Activated B cell treated with CpG ODN at 0.5 μM for 24 hours (primary cell): ENCODE measurements at places on chromosomes 6 and 20. TPM values are rescaled to one million over a fixed set of nuclear protein-coding genes. Genes with fewer than 3 reads are reported as not detected.

DEK gene
- 80.8 and 81.9 TPM in 2 replicates for total RNA-seq

- no peak for DNase-seq
Observed at GRCh38 chr6:100613656-100614055, 148.9 kb upstream of the SIM1 start.

PTCRA gene
- total RNA-seq, result not detected in 2 replicates

C6orf52 gene
- 1.0 and 1.6 TPM in 2 replicates for total RNA-seq

DNA sequence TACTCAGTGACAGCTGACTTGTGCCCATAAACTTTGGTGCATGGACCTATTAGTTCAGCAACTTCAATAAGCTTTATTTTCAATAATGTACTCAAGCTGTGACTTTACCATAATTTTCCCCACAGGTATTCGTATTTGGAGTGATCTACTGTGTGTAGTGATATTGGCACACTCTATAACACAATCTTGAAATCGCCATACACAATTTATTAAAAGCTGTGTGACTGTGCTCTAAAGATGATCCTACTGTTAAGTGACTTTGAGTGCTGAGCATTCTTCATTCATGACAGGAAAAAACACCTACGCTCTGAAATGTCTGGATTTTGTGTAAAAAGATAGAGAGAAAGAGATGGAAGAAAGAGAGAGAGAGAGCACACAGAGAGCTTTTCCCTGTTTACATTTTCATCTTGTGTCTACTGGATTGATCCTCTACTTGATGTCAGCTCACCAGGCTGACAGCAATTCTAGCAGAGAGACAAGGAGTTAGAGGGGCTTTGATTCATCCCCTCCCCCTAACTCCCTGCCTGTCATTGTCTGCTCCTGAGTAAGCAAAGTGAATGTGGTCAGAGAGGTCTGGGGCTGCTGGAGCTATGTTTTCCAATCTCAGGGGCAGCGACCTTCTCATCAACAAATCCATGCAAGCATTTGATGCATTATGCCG is 538.7 kb upstream of the POU3F2 start:
- DNase-seq, result no peak

- DNase-seq, result no peak
Observed at GRCh38 chr6:26268659-26269402, 96.2 kb upstream of the BTN3A2 start.

TMEM14B gene
- 60.3 and 63.4 TPM in 2 replicates for total RNA-seq

- no peak for DNase-seq
Observed at GRCh38 chr6:82363428-82364086, at the start of gene TPBG. Gene TPBG (plus strand): TSS chr6:82363817. CDS start chr6:82364962, 1,145 bp downstream.
